ENCODE measurements at places on chromosomes 2 and 18. TPM values are rescaled to one million over a fixed set of nuclear protein-coding genes. Genes with fewer than 3 reads are reported as not detected.

GRCh38 chr2:174919947-174920595, 85.1 kb downstream of the CHN1 start:
- DNase-seq, result no peak

- DNase-seq, result no peak
Observed at GRCh38 chr2:109632158-109632789, 18.1 kb downstream of the SOWAHC start.

- no peak for DNase-seq
Observed at GRCh38 chr2:121564905-121565304, 34.2 kb downstream of the RNU4ATAC start.

GRCh38 chr2:20218331-20219320, 6.3 kb downstream of the SDC1 start:
- DNase-seq, result no peak

- DNase-seq, result no peak
Observed at GRCh38 chr2:16241166-16242160, 301.1 kb downstream of the MYCN start.

- DNase-seq, result peak; percentile 16
Observed at GRCh38 chr2:196277002-196277401, 105.6 kb upstream of the STK17B start.

DNA sequence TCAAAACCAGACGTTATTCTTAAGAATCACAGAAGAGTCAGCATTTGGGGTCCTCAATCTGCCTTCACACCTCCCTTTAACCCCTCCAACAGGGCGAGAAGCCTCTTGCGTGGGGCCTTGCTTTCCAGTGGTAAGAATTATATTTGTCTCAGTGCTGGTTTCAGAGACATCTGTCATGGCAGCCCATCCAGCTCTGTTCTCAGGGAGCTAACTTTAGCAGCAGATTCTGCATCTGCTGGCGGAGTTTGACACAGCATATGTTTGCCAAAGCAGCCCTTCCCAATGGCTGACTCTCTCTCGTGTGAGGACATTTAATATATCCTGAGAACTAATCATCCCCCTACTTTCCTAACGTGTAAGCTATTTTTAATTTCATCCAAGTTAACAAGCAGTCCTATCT, 91.5 kb upstream of the BCL11A start:
- DNase-seq, result no peak

DNA sequence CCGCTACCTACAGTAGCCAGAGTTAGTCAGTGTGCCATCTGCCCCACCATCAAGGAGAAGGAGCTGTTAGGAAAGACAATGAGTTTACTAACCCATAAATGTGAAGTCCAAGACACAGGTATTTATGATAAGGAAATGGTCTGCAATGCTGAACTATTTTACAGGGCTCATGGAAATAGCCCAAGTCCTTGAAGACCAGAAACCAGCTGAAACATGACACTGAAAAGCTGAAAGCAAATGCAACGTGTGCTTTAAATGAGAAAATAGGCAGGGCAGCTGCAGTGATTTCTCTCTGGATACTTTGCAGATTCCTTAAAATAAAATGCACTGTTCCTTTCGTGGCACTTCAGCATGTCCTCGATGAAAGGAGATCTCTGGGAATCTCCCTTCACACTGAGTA, 256.4 kb upstream of the TCF4 start:
- no peak for DNase-seq

DNA sequence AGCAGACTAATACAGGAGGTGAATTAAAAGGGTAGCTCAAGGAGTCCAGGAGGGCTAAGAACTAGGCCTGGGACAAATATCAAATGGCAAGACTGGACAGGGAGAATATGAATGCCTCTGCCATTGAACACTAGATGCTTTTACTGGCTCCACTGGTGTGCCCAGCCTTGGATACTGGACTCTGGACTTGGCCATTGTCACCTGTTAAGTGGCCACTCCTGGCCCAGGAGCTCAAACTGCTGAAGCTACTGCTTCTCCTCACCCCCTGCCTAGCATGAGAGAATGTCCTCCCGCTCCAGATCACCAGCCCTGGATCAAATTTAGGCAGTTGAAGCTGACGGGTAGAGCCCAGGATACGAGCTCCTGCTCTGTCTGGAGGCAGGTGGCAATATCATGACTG, 170.8 kb downstream of the DDX1 start:
- no peak for DNase-seq

GRCh38 chr2:99399063-99399462, 61.9 kb downstream of the EIF5B start:
- no peak for DNase-seq

DNA sequence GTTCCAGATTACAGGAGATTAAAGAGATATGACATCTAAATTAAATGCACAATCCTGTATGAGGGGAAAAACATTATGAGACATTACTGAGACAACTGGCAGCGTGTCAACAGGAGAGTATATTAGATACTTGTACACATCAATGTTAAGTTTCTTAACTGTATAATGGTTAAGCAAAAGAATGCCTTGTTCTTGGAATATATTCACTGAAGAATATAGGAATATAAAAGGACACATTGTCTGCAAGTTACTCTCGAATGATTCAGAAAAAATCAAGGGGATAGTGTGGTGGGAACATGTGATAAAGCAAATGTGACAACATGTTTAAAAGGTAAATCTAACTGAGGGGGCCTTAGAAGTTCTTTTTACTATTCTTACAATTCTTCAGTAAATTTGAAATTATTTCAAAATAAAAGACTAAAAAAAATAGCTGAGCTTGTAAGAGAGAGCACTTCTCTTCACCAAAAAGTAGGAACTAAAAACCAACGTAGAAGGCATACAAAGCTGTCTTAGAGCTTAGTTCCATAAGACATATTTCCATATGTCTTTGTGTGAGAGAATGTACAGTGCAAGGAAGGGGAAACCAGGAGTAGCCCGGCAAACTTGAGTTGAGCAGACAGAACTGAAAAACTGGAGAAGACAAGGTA, 7.5 kb downstream of the WDPCP start:
- no peak for DNase-seq

DNA sequence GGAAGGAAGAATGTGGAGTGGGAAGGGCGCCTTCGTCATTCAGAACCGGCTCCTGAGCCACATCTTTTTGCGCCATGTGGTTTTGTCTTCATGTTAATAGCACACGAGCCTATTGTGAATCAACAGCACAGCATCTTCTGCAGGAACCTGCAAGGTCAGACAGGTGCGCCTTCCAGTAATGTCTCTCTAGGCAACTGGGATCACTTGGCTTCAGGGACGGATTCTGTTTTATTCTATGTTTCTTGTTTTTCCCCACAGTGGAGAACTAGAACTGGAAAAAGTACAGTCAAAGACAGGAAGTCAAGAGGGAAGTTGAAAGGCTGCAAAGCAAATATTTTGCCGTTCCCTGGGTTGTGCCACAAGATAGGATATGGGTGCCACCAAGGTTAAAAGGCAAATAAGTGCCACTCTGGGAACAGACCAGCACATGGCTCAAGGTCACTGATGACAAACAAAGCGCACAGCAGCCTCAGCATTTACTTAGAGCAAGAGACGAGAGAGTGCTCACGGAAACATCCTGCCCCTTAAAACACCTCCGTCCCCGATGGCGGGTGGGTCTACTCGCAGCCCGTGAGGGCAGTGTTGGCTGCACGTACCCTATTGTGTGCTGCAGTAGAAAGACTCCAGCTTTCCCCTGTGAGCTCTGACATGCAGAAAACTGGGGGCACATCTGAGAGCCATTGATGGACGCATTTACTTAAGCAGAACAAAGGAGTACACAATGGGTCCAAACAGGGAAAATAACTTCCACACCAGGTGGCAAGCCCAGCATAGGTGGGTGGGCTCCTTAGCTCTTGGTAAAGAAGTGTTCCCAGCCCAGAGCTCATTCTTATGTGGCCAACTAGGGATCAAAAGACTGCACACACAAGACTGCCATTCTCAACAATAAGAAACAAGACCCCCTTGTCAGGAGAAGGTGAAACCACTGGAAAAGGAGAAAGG, 107.2 kb upstream of the PARD3B start:
- no peak for DNase-seq

- no peak for DNase-seq
Observed at GRCh38 chr2:100945433-100945740, 56.7 kb upstream of the RPL31 start.

DNA sequence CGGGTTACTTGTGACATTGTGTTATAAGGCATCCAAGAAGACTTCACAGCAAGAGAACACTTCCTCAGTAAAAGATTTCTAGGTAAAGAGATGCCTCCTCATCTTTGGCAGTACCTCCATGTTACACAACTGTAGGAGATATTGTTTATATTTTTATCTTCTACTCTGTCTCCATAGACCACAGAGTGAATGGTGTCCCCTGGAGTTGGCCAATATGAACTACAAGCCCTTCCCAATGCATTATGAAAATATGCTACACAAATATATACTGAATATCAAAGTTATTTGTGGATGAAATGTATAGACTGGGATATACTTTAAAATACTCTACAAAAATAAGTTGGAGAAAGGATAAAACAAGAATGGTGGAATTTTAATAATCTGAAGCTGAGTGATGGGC, 46.7 kb downstream of the MBOAT2 start:
- no peak for DNase-seq

DNA sequence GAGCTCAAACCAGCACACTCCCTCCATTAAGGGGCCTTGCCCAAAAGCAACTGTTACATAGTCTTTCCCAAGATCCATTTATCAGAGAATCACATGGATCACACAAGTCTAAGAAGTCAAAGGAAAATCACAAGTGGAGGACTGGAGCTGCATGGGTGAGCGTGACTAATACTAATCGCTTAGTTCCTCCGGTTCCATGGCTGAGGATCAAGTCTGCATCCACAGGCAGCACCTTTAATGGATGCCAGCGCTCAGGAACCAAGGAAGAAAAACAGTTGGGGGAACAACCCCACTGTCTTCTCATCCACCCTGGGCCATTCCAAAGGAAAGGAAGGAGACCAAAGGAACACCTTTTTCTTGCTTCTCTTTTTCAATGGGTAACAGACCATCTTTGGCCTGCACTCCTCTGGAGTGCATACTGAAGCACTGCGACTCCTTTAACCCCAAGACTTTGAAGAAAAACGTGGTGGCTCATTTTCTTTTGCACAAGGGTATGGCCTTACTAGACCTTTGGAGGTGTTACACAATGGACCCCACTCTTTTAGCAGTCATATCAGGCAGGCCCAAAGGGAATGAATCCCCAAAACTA, 9.2 kb upstream of the WDR33 start:
- DNase-seq, result no peak

- no peak for DNase-seq
Observed at GRCh38 chr2:19490846-19491435, 132.5 kb upstream of the OSR1 start.

DNA sequence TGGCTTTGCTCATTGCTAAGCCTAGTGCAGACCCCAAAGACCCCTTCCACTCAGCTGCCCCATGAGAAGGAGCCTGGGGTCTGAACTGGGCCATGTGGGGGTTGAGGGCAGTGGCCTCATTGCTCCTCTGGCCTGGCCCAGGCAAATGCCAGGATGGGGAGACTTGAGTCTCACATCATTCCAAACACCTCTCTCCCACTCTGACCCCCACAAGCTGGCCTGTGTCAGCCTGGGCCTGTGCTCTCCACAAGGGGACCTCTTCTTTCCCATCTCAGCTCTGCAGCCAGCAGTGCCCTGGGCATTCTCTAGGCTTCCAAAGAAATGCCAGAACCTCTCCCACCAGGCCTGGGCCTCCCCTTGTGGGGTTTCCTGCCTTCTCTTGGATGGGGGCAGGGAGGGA, 45.8 kb upstream of the OTOF start:
- no peak for DNase-seq

GRCh38 chr18:47166294-47166693, 9.9 kb downstream of the IER3IP1 start:
- DNase-seq, result no peak

GRCh38 chr2:61222567-61222966, 60.6 kb downstream of the C2orf74 start:
- DNase-seq, result no peak

- DNase-seq, result no peak
Observed at GRCh38 chr2:1591978-1592907, 152.1 kb downstream of the PXDN start.

- DNase-seq, result no peak
Observed at GRCh38 chr2:182594286-182594685, 121.8 kb upstream of the DNAJC10 start.

GRCh38 chr2:156673333-156673615, 237.1 kb downstream of the GPD2 start:
- DNase-seq, result no peak

DNA sequence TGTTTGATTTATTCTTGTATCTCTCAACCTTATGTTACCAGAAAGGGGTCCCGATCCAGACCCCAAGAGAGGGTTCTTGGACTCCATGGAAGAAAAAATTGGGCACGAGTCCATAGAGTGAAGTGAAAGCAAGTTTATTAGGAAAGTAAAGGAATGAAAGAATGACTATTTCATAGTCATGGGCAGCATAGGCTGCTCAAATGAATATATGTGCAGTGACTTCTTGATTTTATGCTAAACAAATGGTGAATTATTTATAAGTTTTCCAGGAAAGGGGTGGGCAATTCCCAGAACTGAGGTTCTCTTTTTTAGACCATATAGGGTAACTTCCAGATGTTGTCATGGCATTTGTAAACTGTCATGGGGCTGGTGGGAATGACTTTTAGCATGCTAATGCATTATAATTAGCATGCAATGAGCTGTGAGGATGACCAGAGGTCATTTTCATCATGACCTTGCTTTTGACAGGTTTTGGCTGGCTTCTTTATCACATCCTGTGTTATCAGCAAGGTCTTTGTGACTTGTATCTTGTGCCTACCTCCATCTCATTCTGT, 832.4 kb upstream of the CDH2 start:
- DNase-seq, result no peak

GRCh38 chr2:236946871-236947270, 138.8 kb upstream of the COPS8 start:
- DNase-seq, result no peak

- DNase-seq, result no peak
Observed at GRCh38 chr2:23235736-23236135, 149.2 kb upstream of the KLHL29 start.

DNA sequence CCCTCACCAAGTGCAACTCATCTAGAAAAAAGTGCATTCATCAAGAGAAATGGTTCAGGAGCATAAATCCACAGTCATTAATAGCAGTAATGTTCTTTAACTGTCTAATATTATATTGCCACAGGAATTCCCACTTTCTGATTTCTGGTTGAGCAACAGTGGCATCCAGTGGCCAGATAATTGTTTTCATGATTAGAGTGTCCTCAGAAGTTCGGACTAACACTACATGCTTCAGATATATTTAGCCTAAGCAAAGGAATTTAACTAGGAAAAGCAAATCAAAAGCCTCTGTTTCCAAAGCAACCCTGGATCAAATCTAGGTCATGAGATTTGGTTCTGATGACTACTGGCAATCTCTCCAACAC, 9.8 kb upstream of the ERBB4 start:
- DNase-seq, result no peak

- DNase-seq, result no peak
Observed at GRCh38 chr18:31399306-31400032, 22.9 kb downstream of the DSG4 start.

DNA sequence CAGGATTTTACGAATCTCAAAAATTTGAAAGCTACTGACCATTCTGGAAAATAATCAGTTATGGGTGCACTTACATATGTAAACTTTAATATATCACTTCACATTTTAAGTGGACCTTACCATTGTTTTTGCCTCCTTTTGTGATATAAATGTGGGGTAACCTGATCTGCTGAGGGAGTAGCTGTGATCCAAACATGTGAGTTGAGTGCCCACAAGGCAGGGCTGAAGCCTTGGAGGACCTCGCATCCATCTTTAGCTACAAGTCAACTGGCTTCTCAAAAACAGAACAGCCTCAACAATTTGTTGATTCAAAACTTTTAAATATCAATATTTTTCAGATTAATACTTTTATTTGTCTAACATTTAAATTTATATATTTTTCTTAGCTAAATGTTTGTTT, 178.2 kb downstream of the PLCL1 start:
- DNase-seq, result no peak

GKN1 gene
- not detected for total RNA-seq

SLC40A1 gene
- total RNA-seq, result 18.4 TPM

STEAP3 gene
- total RNA-seq, result not detected

ZDBF2 gene
- 15.4 TPM for total RNA-seq
